T follicular helper cell (primary cell): ENCODE measurements at places on chromosomes 2 and 18.
A peak's percentile ranks its signal among the peaks of the same experiment; 100 is the strongest.

DNA sequence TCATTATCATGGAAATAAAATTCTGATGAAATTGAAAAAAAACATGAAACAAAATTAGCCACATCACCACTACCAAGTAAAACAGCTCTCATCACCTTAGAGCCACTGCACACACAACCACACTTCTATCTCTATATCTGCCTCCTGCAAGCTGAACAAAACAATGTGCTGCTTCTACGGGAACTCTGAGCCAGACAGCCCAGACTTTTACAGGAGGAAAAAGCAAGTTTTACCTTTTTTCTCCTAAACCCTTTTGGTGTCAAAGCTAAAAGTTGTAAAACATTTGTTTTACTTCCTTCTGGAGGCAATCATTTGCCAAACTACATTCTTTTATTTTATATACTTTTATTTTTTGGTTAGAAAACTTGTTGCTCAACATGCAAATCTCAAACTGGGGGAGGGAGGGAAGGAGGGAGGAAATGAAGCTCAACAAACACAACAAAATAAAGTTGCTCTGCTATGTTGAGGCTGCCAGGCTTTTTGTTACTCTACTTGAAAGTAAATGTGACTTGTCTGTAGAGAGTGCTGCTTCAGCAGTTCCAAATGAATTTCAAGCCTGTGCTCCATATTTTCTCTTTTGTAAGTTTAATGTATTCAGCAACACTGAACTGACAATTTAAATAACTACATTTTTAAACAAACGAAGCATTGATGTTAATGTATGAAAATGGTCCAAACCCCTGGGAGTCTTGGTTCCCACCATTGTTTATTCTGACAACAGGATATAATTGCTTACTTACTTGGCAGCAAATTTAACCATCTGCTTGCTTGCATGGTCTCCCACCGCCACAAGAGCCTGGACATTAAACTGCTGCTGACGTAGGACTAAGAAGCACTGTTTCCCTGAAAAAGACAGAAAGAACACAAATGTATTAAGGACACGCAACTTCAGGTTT is 24.5 kb downstream of the DARS1 start:
- no peak for DNase-seq

- DNase-seq = no peak
Observed at GRCh38 chr2:136572335-136572734, 193.0 kb upstream of the THSD7B start.

DNA sequence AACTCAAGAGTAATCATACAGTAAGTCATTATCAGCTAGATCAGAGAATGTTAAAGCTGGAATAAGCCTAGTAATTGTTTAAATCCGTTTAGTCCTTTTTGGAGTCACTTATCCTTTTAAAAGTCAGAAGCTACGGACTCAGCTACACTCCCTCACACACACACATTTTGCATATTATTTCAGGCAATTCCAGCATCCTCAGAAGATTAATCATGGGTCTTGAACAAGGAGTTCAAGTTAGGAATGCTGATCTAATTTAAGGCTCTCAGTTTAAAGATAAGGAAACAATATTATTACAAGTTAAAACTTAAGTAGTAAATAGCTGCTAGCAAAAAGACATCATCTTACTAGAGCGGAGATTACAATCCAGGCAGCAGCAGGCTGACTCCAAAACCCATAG is 74.3 kb downstream of the GTF3C3 start:
- DNase-seq = no peak

GRCh38 chr2:110838657-110839384 is 106.4 kb downstream of the ACOXL start:
- no peak for DNase-seq

- DNase-seq = no peak
Observed at GRCh38 chr2:77977471-77978063, 455.4 kb upstream of the LRRTM4 start.

DNA sequence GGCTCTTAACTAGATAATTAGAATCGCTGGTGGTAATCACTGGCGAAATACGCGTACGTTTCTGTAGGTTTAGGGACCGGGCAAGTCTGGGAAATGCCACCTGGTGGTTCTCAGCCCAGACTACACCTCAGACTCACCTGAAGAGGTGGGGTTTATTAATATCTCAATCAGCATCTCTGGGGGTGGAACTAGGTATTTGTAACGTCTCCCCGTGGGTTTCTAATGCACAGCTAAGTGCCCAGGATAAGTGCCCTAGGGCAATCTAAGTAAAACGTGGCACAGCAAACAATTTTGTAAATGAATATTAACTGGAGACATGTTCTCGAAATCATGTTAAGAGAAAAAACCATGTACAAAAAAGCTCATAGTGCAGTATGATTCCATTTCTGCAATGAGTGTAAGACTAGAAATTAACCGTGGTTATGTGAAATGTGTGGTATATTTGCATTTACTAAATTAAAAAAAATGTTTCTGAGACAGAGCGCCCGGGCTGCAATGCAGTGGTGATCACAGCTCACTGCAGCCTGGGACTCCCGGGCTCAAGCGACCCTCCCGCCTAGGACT is 760 bp upstream of the CNOT11 start:
- DNase-seq = peak; percentile 37

DNA sequence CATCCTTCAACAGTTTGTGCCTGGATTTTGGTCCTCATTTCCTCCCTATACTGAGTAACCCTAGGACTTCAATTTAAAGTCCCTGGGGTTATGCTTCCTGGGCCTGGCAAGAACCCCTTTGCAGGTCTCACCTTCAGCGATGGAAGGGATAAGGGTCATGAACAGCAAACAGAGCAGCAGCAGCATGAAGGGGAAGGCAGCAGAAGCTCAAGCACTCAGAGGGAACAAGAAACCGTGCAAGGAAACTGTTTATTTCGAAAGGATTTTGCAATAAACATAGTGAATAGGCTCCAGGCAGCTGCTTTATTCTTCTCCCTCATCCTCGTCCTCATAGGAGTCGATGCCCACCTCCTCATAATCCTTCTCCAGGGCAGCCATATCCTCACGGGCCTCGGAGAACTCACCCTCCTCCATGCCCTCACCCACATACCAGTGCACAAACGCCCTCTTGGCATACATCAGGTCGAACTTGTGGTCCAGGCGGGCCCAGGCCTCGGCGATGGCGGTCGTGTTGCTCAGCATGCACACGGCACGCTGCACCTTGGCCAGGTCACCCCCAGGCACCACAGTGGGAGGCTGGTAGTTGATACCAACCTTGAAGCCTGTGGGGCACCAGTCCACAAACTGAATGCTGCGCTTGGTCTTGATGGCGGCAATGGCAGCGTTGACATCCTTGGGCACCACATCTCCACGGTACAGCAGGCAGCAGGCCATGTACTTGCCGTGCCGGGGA is 2.8 kb upstream of the TUBA4B start:
- DNase-seq = no peak

GRCh38 chr18:56515522-56515921 is 122.9 kb downstream of the TXNL1 start:
- DNase-seq = no peak

DNA sequence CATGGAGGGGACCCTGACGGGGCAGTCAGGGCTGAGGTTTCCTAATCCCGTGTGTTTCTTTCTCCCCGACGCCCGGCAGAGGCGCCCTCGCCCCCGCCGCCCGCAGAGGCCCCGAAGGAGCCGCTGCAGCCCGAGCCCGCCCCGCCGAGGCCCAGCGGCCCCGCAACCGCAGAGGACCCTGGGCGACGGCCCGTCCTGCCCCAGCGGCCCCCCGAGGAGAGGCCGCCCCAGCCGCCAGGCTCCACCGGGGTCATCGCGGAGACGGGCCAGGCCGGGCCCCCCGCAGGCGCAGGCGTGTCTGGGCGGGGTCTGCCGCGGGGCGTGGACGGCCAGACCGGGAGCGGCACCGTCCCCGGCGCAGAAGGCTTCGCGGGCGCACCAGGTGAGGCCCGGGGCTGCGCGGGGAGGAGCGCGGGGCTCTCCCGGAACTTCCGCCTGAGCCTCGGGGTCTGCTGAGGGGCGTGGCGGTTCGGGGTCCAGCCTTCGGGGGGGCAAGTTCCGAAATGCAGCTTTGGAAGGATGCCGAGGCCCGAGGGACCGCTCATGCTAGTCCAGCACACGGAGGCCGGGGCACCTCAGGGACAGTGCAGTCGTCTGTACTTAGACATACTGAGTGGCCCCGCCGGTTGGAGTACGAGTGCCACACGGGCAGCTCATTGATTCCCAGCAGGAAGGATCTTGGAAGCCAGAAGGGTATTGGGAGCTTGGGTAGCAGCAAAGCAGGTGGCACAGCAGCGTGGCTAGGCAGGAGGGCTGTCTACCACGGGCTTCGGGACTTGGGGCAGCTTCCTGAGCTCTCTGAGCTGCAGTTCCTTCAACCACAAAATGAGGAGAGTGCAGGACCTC is 60.1 kb downstream of the EMILIN2 start:
- DNase-seq = peak; percentile 26

DNA sequence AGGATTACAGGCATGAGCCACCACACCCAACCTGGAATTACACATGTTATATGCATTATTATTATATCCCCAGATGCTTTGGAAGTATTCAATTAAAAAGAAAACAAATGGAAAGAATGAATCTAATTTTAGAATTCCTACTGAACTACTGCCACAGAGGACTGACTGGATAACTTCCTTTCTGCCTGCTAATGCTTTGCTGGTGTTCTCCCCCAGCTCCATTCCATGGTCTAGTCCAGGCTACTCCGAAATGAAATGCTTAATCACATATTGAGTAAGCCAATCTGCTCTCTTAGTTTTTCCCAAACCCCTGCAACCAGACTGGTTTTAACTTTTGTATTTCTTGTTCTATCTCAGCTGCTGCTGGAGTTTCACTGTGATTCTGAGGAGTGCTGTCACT is 519.1 kb downstream of the SOX11 start:
- DNase-seq = no peak
